ENCODE measurements at places on chromosomes 11 and 22. TPM values are rescaled to one million over a fixed set of nuclear protein-coding genes. Genes with fewer than 3 reads are reported as not detected.

DNA sequence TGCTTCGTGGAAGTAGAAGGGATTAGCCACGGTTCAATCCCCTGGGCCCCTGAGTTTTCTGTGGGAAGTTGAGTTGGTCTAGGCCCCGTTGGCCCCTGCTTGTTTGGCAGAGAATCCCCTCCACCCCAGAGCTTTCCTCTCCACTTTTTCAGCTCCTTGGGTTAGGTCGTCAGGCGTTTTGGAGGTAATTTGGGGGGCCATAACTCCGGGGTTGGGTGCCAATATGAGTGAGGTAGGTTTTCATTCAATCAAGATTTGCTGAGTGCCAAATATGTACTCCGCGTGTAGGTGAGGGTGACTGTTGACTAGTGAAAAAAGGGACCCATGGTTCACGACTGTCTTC, 590 bp downstream of the ATG13 start:
- no peak for DNase-seq

DNA sequence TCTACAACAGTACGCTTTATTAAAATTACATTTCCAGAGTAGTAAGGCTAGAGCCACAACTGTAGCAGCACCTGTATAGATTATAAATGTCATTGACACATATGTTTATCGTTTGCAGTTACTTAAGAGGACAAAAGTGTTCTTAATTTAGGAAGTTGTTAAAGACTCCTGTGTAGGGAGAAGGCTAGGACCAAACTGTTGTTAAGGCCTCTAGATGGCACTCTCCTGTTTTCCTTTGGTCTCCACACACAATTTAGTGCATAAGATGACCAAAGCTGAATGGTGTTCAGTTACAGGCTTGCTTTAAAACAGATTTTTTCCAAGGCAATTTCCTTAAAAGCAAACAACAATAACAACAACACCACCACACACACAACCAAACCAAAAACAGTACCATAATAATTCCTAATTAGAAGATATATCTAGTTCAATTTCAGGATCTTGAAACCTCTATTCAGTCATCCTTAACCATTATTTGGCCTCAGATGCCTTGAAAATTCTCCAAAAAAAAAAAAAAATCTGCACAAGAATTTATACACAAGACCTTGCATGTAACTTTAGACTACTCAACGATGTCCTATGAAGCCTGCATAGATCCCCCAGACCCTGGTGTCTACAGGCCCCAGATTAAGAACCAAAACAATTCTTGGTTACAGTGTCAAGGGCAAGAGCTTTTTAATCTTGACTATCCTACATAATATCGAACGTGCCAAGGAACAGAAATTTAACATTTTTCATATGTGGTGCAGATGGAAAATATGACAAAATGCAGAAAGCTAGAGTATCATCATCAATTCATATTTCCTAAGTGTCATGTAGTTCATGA, 42.6 kb upstream of the APOA1 start:
- peak; percentile 80 for DNase-seq

GRCh38 chr11:134098566-134099184, 29.8 kb downstream of the JAM3 start:
- DNase-seq = peak; percentile 58

DNA sequence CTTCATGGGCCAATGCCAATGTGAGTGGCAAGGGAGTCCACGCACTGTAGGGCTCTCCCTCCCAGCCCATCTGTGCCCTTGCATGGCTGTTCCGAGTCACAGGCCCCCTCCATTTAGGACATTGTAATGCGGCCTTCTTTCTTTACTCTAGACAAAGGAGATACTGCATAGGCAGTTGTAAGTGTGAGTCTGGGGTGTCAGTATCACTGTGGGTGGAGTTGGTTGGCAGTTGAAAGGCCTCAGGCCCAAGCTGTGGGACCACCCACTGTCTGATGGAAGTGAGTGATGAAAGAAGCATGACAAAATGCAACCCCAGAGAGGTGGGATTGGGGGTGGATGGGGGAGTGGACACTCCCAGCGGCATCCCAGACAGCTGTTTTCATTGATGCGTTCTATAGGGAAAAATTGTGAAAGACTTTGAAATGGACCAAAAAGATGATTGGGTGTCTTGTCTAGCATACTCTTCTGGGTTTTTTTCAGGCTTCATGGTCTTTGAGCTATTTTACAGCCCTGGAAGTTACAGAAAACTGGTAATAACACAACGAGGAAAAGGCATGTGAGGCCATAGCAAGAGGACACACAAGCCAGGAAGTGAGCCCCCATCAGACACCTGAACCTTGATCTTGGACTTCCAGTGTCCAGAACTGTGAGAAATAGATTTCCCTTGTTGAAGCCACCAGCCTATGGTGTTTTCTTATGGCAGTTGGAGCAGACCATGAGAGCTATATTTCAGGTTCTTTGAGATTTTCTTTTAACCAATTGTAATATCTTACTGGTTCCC, 114.6 kb downstream of the NECTIN1 start:
- no peak for DNase-seq

DNA sequence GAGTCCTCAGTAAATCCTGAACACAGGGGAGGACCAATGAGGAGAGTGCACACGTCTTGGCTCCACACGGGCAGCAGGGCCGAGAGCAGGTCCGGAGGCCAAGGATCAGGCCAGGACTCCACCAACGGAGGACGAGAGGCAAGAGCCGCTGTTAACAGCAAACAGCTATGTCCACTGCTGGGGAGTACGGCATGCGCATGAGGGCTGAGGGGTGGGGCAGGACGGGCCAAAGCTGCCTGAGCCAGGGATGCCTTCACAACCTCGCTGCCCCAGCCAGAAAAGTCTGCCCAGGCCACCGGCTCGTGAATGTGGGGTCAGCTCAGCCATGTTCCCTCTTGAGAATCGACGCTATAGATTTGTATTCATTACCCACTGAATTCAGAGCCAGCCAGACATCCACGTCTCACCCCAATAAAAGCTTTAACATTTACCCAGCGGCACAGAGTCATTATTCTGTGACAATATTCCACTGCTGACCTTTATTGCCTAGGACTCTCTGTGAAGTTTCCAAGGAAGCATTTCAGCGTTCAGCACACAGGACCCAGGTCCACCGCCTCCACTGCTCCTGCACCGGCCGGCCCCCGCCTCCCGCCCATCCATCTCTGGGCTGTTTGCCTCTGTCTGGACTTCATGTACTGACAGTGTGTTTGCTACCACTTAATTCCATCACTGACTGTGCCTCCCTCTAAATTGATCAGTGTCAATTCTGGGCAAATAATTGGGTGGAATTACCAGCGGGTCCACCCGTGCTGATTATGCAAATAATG, 384.9 kb downstream of the SHANK2 start:
- no peak for DNase-seq

- DNase-seq = no peak
Measured at GRCh38 chr11:92204731-92205130, 19.9 kb upstream of the FAT3 start.

DNA sequence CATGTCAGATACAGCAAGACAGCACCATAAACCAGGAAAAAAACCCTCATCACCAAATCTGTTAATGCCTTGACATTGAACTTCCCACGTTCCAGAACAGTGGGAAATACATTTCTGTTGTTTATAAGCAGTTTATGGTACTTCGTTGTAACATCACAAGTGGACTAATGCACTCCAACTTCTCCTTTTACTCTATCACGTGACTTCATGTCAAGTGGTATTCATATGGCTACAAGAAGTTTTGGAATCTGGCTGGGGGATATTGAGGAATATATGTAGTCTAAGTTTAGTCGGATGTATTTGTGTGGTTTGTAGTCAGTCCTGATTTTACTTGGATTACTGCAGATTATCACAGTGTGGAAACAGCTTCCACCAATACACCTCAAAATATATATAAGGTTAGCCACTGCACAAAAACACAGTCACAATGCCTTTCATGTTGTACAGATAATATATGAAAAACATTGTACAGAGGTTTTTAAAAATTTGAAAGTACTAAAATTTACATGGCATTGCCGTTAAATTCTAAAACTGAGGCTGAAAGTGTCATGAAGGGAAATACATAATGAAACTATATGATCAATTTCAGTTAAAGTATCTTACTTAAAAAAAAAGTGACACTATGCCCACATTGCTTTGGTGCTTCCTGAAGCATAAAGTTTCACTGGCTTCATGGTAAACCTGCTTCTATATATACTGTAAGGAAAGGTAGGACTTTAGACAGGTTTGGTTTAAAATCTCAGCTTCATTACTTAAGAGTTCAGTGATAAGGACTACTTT, 134.1 kb downstream of the CASP12 start:
- no peak for DNase-seq

- DNase-seq = no peak
Measured at GRCh38 chr11:120778685-120779490, 245.0 kb upstream of the TBCEL start.

- DNase-seq = no peak
Measured at GRCh38 chr11:69683764-69684333, 8.7 kb upstream of the LTO1 start.

GRCh38 chr11:107446822-107447431, 10.7 kb downstream of the CWF19L2 start:
- DNase-seq = no peak

- no peak for DNase-seq
Measured at GRCh38 chr22:38212442-38212841, 10.6 kb downstream of the MAFF start.

- DNase-seq = no peak
Measured at GRCh38 chr11:3989276-3989920, 105.2 kb upstream of the RRM1 start.

- DNase-seq = no peak
Measured at GRCh38 chr22:25402501-25403283, 161.8 kb upstream of the GRK3 start.

DNA sequence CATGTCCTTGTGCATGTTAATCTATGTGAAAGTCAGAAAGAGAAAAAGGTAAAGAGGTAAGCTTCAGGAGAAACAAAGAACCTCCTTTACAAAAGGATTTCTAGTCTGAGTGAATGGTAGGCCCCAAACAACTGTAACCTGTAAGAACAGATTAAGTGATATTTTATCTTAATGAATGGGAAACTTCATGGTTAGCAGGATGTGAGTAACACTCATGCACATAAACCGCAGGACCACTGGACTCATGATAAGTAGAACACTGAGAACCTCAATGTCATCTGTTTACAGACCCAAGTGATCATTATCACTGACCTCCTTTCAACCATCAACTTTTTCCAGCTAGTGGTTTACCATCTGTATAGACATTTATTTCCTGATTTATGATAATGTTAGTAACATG, 19.9 kb downstream of the OR8G5 start:
- no peak for DNase-seq

GRCh38 chr11:61494381-61494961, 14.1 kb upstream of the LRRC10B start:
- DNase-seq = no peak

DNA sequence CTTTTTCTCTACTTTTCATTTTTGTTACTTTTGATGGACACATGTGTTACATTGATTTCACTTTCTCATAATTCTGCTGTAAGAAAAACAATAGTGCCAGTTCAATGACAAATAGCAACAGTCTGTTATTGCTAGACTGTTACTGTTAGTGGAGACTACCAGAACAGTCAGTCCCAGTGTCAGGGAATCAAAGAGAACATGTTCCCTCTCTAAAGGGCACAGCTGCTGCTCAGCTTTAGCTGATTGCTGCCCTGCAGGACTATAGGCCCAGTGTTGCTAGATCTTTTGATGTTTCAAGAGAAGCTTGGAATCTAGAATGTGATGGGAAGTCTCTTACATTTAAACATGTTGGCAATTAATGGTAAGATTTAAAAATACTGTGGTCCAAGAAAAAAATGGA, 3.4 kb downstream of the BIRC3 start:
- no peak for DNase-seq

APOA1 gene
- not detected for total RNA-seq

MAJIN gene
- not detected for total RNA-seq

GGTLC2 gene
- total RNA-seq = not detected

EHF gene
- not detected for total RNA-seq

SCGB1D2 gene
- not detected for total RNA-seq

Measured in activated CD4-positive, alpha-beta T cell treated with anti-CD3 and anti-CD28 coated beads, Interleukin-2, amount 10 ng/mL, durations not matched to agents 24 days and 14 days (primary cell).